Stimulated activated CD4-positive, alpha-beta T cell treated with anti-CD3 and anti-CD28 coated beads, TNF-alpha, amount 100 ng/mL, for 1 hour (primary cell): ENCODE measurements at places on chromosomes 13 and 19.

GRCh38 chr13:97001636-97002035 lies 7.4 kb upstream of the OXGR1 start:
- DNase-seq = no peak

DNA sequence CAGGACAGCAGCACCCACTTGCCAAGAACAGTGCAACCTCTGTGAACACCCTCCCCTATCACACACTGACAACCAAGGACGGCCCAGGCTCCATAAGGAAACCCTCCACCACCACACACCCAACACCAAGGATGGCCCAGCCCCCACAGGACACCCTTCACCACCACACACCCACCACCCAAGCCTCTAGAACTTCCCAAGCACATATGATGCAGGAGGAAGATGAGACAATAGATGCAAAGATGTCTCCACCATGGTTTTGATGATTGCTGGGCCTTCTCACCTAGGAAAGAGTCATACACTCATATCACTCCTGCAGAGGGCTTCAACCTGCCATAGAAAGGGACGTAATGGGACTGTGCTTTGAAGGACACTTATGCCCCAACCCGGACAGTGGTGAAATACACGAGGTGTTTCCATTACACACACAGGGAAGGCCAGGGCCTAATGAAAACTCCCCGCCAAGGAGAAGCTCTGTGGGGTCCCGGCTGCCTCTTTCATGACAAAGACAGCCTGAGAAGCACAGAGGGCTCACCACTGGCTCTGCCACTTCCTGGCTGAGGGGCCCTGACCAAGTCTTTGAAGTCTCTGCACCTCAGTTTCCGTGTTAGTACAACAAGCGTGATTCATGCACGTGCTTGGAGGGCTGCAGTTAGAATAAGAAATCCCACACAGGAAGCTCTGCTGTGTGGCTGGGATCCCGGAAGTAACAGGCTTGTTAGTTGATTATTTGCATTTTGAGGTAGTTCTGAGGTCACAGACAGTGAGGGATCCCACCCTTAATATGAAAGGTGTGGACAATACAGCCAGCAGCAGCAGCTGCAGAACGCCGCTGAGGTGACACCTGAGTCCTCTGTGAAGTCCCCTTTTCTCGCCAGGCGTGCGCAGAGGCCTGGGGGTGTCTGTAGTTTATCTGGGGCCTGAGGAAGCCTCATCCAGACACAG lies 61.9 kb upstream of the ATP12A start:
- DNase-seq = peak; percentile 10

GRCh38 chr13:44191504-44192171 lies 182.0 kb upstream of the SERP2 start:
- no peak for DNase-seq

- no peak for DNase-seq
Observed at GRCh38 chr13:36082806-36083205, 48.4 kb downstream of the DCLK1 start.
